ENCODE measurements at places on chromosomes 1 and 21.

- H3K36me3 ChIP-seq: no peaks in the 10 kb centered on the region
- no peak for DNase-seq
- H3K27me3 ChIP-seq: no peaks in the 10 kb centered on the region
These were observed 469.5 kb downstream of the MATN1 start for GRCh38 chr1:30253807-30254440.

- peaks cover 26% of the 10 kb centered on the region for H3K36me3 ChIP-seq
- H3K4me3 ChIP-seq: no peak overlapping the region
- H3K27me3 ChIP-seq: no peaks in the 10 kb centered on the region
- no peak for DNase-seq
- no peak overlapping the region for H3K27ac ChIP-seq
- H3K4me1 ChIP-seq: no peaks in the 10 kb centered on the region
These were observed 60.8 kb downstream of the PGM1 start for GRCh38 chr1:63653976-63654375.

- H3K27me3 ChIP-seq: no peaks in the 10 kb centered on the region
- H3K27ac ChIP-seq: peak overlapping the region; percentile 64
- no peaks in the 10 kb centered on the region for H3K4me1 ChIP-seq
- no peak for DNase-seq
- peaks cover 22% of the 10 kb centered on the region for H3K36me3 ChIP-seq
- H3K4me3 ChIP-seq: no peak overlapping the region
These were observed 43.4 kb downstream of the TSNAX start for GRCh38 chr1:231571904-231572303.

- H3K27me3 ChIP-seq: no peaks in the 10 kb centered on the region
- H3K27ac ChIP-seq: no peak overlapping the region
- H3K4me1 ChIP-seq: no peaks in the 10 kb centered on the region
- no peaks in the 10 kb centered on the region for H3K36me3 ChIP-seq
- H3K4me3 ChIP-seq: no peak overlapping the region
- DNase-seq: no peak
These were observed 409.9 kb upstream of the C1orf87 start for GRCh38 chr1:60483509-60483908.

DNA sequence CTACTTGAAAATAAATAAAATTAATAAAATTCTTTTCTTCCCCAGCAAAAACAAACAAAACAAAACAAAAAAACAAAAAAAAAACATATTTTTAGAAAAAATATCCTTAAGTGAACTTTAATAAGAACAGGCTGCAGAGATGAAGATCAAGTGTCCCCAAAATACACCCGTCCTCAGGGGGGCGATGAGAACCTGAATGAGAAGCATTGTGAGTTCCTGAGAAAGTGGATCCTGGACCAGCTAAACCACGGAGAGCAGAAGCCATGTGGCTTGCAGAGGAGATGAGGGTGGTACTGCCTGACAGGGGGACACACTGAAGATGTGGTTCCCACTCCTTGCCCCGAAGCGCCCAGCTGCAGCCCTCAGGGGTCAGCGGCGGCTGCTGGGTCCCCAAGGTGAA is 89.3 kb downstream of the ITPKB start:
- no peak overlapping the region for H3K27ac ChIP-seq
- peaks cover 30% of the 10 kb centered on the region for H3K36me3 ChIP-seq
- peak; percentile 71 for DNase-seq
- H3K27me3 ChIP-seq: no peaks in the 10 kb centered on the region

DNA sequence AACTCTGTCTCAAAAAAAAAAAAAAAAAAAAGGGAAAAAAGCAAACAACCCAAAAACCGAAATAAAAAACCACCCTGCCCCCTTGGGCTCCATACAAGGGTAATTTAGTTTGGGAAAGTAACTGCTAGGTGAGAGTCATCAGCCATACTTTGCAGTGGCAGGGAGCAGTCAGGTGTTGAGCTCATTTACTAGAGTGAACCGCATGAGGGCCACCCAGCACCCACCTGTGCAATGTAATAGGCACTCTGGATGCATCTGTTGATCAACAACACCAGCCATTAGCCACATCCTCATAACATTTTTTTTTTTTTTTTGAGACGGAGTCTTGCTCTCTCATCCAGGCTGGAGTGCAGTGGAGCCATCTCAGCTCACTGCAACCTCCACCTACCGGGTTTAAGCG is 9.1 kb downstream of the INAVA start:
- no peak overlapping the region for H3K4me3 ChIP-seq
- peaks cover 58% of the 10 kb centered on the region for H3K4me1 ChIP-seq
- H3K27me3 ChIP-seq: no peaks in the 10 kb centered on the region
- DNase-seq: peak; percentile 13

DNA sequence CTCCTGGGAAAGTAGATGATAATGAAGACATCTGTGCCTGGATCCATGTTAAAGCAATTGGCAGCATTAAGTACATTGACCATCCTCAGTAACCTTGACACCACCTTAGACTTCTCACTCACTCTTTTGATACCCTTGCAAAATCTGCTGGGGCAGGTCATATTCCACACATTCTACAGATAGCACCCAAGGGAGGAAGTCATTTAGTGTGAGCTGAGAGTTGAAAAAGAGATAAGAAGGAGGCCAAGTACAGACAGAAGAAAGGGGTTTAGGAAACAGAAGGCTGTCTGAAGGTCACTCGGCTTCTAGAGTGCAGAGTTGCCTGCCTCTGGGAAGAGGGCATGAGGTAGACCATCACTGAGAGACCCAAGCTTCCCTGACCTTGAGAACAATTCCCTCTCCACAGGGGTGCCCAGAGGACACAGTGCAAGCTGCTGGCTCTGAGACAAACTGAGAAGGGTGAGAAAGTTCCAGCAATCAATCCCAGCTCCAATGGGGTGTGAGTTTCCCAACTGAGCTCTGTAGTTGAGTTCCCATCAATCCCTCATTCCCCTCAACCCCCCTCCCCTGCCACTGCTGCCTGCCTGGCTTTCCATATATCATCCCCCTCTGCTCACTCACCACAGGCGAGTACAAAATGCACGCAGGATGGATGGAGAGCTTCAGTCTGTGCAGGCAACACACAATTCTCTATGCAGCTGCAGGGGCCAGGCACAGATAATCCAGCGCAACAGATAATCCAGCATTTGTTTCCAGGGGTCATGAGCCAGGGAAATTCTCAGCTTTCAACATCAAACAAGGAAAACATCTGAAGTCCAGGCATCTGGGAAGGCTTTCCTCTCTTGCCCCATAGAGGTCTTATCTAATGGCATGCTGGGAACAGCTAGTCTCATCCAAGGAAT is 7.4 kb upstream of the MOB3C start:
- no peak for DNase-seq
- no peaks in the 10 kb centered on the region for H3K4me1 ChIP-seq
- no peak overlapping the region for H3K4me3 ChIP-seq
- H3K27ac ChIP-seq: no peak overlapping the region
- no peaks in the 10 kb centered on the region for H3K27me3 ChIP-seq

DNA sequence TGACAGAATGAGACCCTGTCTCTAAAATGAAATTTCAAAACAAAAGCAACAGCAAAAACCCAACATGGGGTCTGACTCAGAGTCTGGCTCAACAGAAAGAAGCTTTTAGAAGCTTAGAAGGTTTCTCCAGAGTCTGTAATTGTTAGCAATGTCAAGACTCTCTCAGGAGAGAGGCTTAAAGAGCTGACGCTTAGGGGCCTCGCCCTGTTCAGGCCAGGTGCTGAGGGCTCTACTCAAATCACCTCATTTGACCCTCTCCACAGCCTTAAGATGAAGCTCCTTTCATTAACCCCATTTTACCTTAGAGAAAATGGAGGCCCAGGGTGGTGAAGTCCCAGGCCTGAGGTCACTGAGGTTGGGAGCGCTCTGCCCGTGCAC is 5.3 kb upstream of the KIF17 start:
- H3K36me3 ChIP-seq: no peaks in the 10 kb centered on the region
- H3K4me1 ChIP-seq: peaks cover 2% of the 10 kb centered on the region
- H3K27ac ChIP-seq: no peak overlapping the region
- H3K4me3 ChIP-seq: no peak overlapping the region

DNA sequence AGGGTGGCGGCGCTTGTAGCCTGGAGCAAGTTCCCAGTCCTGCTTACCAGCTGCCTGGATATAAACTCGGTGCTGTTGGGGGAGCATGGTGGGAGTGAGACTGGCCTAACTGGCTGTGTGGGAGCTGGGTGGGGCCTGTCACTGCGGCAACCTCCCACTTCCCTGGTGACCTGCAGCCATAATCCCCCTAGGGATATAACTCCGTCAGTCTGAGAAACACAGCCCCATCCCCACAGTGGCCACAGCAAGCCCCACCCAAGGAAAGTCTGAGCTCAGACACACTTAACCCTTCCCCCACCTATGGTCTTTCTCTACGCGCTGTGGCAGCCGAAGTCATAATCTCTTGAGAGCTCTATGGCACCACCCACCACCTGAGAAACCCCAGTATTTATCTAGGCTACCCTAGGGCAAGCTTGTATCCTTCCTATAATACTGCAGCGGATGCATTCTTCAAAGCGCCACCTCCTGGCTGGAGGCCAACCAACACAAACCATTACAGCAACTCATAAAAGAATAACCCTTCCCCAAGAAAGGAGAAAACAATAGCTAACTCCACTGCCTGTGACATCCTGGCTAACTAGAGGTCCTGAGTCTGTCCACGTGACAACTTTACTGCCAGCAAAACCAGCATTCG is 57.4 kb downstream of the ZNF648 start:
- H3K27me3 ChIP-seq: no peaks in the 10 kb centered on the region
- no peak overlapping the region for H3K27ac ChIP-seq
- H3K4me1 ChIP-seq: no peaks in the 10 kb centered on the region
- H3K4me3 ChIP-seq: no peak overlapping the region

GRCh38 chr1:99786751-99787501 is 20.5 kb upstream of the FRRS1 start:
- H3K27ac ChIP-seq: no peak overlapping the region
- DNase-seq: no peak
- no peaks in the 10 kb centered on the region for H3K27me3 ChIP-seq
- H3K36me3 ChIP-seq: no peaks in the 10 kb centered on the region

GRCh38 chr1:15427280-15427666 is 11.0 kb upstream of the CTRC start:
- H3K27ac ChIP-seq: peak overlapping the region; percentile 47
- H3K4me1 ChIP-seq: peaks cover 10% of the 10 kb centered on the region
- H3K36me3 ChIP-seq: peaks cover 94% of the 10 kb centered on the region
- no peaks in the 10 kb centered on the region for H3K27me3 ChIP-seq

DNA sequence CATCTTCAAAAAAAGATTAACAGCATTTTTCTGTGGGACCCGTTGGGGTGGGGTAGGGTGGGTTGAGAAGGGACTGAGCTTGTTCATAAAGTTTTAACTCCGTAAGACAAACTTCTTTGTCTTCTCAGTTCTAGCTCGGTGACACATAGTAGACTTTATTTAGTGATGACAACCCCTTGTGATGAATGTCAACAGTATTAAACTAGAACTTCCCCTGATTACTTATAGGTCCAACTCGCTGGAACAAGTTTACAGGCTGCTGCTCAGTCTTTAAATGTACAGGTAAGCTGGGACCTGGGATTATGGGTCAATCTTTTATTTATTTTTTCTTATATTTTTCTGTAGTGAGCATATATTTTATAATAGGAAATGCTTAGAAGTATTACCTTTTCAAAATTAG is 148.4 kb downstream of the CD247 start:
- H3K36me3 ChIP-seq: peaks cover 52% of the 10 kb centered on the region
- no peak overlapping the region for H3K4me3 ChIP-seq
- no peaks in the 10 kb centered on the region for H3K27me3 ChIP-seq

DNA sequence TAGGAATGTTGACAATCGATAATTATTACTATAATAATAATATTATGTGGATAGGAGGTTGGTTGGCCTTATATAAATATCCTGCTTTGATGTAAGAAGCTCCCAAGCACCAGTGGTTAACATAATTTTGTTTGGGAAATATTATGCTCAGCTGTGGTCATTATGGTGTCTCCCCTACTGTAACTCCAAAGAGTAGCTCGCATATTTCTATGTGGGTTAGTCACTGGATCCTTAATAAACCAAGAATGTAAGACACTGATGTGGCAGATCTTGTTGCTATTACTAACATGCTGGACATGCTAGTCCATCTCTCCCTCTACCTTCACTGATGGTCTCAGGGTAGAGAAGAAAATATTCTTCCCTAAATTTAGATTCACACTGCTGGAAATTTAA is 79.2 kb upstream of the RALGPS2 start:
- H3K4me3 ChIP-seq: no peak overlapping the region
- no peak for DNase-seq
- no peaks in the 10 kb centered on the region for H3K27me3 ChIP-seq
- H3K27ac ChIP-seq: no peak overlapping the region
- H3K36me3 ChIP-seq: no peaks in the 10 kb centered on the region

DNA sequence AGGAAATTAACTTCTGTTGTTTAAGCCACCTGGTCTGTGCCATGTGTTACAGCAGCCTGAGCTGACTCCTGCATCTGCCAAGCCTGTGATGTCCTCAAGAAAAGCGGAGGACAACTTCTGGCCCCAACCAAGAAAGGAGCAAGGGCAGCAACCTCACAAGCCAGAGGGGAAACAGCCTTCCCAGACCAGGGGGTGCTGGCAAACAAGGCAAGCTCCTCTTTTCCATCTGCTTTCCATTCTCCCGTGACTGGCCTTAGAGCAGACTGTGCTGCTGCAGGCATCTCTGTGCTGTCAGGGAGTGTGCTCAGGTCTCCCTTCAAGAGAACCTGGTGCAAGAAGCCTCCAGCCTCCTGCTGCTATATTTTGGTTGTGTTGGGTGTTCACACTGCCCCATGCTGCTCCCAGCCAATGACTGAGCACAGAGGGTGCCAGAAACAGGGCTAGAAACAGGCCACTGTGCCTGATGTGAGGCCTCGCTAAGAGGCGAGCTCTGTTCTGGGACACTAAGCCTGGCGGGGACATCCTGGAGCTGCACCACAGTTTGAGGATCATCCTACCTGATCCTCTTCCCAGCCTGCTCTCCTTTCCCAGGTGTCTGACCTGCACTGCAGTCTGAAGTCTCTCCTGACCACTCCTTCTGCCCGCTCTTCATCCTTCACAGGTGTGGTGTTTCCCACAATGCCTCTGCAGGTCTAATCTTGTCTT is 27.5 kb upstream of the SLAMF9 start:
- DNase-seq: no peak
- H3K4me3 ChIP-seq: no peak overlapping the region
- no peaks in the 10 kb centered on the region for H3K4me1 ChIP-seq

DNA sequence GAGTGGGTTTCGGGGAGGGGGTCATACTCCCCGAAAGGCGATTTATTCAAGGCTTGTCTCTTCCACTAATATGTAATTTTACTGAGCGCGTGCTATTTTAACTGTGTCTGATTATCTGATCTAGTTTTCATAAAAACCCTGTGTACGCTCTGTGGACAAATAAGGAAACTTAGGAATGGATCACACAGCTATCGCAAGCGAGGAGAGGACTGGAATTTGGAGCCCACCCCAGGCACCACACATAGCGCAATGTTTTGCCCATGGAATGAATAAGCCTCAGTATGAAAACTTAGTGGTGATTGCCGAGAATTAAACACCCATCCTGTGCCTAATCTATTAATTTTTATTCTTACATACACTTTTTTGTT is 9.8 kb upstream of the RAB42 start:
- H3K27ac ChIP-seq: peak overlapping the region; percentile 92
- peaks cover 54% of the 10 kb centered on the region for H3K4me1 ChIP-seq
- peak overlapping the region; percentile 74 for H3K4me3 ChIP-seq
- DNase-seq: no peak

DNA sequence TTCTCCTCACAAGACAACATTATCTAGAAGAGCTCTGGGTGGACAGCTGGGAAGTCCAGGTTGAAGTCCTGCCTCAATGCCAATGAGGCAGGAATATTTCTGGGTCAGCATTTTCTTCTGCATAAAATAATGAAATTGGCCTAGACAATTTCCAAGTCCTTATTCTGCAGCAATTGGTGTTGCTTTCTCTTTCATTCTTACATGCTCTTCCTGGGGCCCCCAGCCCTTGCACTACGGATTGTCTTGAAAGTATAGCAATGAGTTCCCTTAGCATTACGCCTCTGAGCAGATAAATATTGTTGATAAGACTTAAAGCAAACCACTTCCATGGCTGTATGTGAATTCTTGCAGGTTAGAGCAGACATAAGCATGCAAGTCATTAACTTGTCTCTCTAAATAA is 188.5 kb downstream of the TGFBR3 start:
- peak overlapping the region; percentile 68 for H3K27ac ChIP-seq
- peaks cover 57% of the 10 kb centered on the region for H3K4me1 ChIP-seq
- no peak overlapping the region for H3K4me3 ChIP-seq
- H3K27me3 ChIP-seq: no peaks in the 10 kb centered on the region
- no peaks in the 10 kb centered on the region for H3K36me3 ChIP-seq

All from spleen (tissue), 13 donors.